ENCODE measurements at places on chromosomes 1 and 21.

- no peak for DNase-seq
These were observed 47.4 kb upstream of the ENAH start for GRCh38 chr1:225700164-225700821.

DNA sequence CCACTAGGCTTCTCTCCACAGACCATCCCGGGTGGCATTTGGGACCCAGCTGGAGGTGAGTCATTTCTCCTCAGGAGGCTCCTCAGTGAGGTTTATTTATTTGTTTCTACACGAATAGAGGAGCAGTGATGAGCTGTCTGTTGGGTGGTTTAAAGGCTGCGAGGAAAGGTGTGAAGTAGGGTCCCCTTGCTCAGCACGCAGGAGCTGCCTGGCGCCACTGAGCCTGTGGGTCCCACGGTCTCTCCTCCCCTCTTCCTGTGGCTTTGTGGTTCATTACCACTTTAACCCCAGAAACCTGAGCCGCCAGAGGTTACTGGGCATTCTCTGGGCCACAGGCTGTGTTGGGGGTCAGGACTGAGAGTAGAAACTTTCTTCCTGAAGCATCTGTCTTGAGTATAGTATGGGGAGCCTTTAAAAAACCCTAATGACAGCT is 39.9 kb downstream of the IL6R start:
- DNase-seq: peak; percentile 40

DNA sequence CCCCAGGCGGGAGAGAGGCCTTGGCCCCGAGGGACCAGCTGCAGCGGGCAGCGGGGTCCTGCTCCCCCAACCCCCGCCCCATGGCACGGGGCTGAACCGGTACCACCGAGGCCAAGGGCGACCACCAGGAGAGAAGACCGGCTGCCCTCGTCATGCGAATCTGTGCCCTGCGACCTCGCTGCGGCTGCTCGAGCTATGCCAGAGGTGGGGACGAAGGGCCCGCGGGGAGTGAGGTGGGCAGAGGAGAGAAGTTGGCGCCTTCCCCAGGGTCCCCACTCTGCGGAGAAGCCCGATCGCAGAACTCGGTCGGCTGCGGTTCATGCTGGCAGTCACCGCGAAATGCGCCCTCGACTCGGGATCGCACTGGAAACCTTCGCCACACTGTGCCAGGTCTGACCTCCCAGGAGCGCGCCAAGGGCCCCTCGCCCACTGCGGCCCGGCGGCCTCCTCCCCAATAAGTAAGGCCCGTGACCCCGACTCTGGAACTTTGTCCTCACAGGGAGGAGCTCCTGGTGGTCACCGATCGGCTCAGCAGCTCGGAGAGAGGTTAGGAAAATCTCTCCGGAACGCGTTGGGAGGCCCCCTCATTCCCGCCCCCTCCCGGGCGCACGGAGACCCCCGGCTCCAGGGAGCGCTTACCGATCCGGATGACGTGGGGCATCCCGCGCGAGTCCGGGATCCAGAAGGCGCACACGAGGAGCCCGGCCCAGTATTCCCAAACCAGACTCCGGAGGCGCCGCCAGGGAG is 787 bp downstream of the GRIK3 start:
- no peak for DNase-seq

DNA sequence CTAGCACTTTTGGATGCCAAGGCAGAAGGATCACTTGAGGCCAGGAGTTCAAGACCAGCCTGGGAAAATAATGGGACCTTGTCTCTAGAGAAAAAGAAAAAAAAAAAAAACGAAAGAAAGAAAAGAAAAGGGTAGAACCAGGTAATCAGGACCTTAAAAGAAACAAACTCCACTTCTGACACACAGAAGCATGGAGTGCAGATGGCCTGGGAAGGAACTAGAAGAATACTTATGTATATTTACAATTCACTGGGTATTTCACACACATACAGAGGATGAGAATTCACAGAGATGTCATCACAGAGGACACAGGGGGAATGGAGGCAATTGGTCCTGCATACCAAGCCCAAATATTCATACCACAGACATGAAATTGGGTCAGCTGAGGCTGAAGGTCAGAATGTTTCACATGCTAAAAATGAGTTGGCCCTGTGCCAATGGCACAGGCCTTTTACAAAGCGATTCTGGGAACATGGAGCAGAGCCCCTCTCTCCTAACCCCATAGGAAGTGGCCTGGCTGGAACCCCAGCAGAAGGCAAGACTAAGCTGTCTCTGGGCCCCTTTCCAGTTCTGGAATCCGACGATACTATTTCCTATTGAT is 4.4 kb downstream of the B4GALT3 start:
- DNase-seq: no peak

GRCh38 chr1:910881-911721 is 12.6 kb upstream of the SAMD11 start:
- no peak for DNase-seq

DNA sequence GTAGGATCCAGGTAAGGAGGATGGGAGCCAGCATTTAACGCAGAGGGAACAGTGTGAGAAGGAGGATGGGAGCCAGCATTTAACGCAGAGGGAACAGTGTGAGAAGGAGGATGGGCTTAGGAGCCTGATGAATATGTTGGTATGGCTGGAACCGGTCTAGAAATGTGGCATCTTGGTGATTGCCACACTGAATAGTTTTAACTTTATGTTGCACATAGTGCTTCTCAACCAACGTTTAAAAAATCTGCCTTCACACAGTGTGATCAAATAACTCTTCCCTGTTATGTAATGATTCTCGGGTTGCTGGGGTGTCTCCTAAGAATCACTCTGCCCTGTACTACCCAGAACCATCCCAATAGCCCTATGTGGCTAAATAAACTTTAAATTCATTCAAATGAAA is 146.9 kb upstream of the DUSP10 start:
- DNase-seq: no peak

DNA sequence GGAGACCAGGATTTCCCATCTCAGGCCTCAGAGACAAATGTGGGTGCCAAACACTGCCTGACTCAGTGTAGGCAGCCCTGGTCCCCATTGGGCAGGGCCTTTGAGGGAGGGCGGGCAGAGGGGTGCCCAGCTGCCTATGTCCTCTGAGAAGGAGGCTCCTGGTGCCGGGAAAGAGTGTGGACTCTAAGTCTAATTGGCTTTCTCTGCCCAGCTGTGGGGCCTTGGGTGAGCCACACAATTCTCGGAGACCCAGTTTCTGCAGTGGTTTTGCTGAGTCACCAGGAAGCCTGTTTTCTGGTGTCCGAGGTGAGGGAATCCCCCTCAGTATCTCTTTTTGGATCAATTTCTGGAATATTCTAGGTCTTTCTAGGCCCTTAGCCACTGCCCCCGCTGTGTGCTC is 35.3 kb upstream of the ACTL8 start:
- DNase-seq: no peak

DNA sequence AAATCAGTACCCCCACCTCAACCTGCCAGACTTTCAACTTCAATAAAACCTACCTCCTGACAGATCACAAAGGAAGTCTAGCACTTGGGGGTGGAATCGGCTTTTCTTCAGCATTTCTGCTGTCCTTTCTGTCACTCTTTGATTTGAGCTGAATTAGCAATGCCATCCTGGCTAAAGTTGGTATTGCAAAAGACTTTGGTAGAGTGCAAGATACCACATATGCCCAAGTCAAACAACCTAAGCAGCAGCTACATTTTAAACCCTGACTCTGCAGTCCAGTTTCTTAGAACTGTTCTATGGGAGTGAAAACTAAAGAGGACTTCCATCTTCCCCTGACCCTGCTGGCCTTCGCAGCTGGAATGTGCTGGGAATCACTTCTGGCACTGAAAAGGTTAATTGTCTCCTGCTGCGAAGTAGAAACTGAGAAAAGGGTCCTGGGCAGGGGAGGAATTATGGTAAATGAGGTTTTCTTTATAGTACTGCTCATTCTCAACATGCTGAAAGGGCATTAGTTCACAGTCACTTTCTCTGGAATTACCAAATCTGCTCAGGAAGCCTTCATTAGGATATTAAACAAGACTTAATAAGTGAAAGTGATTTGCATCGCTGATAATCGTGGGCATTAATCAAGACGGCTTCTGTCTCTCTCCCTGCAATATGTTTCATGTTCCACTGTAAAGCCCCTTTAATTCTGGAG is 126.2 kb upstream of the SMYD2 start:
- DNase-seq: no peak

- DNase-seq: no peak
These were observed 521.1 kb upstream of the BEND5 start for GRCh38 chr1:49297783-49298182.

- no peak for DNase-seq
These were observed 657.4 kb upstream of the ADGRL4 start for GRCh38 chr1:79663916-79664315.

DNA sequence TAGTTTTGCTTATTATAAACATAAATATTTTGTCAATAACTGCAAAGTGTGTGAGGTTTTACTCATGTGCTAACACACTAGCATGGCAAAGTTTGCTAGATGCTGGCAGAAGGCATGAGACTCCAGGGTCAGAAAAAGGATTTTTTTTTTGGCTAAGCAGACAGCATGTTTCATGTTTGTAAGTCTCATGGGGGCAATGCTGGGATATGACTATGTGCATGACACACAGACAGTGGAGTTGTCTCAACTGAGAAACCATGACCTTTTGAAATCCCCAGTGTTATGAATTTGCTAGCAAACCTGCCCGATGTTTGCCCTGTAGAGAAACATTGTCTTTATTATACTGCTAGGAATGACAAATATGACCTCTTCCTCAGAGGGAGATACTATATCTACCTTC is 448.2 kb downstream of the BRINP3 start:
- no peak for DNase-seq

DNA sequence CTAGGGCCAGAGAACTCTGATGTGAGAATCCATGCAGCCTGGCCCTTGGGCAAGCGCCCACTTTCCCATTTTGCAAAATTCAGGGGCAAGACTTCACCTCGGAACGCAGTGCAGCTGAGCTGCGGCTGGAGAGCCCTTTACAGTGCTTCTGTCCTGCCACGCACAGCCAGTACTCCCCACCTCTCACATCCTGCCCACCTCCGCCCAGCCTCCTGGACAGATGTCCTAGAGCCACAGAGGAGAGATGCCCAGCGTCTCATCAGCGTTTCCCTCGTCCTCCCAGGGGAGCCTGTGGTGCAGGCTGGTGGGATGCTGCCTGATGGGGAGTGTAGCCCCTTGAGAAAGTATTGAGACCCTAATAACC is 29.6 kb downstream of the RUNX3 start:
- no peak for DNase-seq

DNA sequence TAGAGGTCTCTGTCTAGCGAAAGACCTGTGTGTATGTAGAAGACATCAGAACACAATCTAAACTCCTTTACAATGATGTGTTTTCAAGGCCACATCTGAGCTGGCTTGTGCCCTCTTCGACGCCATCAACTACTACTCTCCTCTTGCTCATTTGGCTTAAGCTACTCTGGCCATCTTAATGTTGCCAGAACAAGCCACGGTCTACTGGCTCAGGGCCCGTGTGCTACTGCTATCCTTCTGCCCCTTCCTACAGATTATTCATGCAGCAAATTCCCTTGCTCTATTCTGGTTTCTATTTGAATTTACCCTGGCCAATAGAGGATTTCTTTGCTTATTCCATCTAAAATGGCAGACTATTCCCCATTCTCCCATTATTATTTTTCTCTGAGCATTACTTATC is 121.7 kb downstream of the ZZZ3 start:
- no peak for DNase-seq
